Stimulated activated CD4-positive, alpha-beta T cell treated with anti-CD3 and anti-CD28 coated beads, TNF-alpha, amount 100 ng/mL, for 1 hour (primary cell): ENCODE measurements at places on chromosomes 13 and 19.
A peak's percentile ranks its signal among the peaks of the same experiment; 100 is the strongest.

DNA sequence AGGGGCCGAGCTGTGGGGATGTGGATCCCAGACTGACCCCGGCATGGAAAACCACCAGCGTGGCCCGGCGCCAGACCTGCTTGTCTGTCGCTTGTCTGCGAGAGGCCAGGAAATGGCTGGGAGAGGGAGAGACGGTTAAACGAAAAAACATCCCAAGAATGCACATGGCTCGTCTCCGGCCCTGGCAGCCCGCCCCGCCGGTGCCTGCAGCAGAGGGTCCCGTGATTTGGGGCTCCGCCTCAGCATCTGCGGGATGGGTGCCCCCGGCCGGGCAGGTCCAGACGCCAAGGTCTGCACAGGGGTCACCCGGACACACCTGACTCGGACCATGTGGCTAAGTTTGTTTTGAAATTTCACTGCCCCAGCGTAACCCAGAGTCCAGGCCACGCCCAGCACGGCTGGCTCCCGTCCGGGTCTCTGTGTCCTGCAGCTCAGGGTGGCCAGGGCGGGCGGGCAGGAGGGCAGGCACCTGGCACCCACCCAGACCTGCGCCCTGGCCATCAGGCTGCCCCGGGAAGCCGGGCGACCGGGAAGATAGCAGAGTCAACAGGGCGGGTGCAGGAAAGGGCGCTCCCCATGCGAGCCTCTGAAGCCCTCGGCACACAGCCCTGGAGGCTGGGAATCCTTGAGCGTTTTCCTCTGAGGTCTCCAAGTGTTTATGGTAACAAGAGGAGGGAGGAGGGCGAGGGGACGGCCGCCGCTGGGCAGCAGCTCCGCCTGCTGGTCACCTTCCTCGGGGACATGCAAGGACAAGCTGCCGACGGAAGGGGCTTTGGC, 103.2 kb downstream of the GADD45B start:
- DNase-seq: peak; percentile 44

GRCh38 chr13:37596805-37597204, 1.8 kb downstream of the POSTN start:
- no peak for DNase-seq

DNA sequence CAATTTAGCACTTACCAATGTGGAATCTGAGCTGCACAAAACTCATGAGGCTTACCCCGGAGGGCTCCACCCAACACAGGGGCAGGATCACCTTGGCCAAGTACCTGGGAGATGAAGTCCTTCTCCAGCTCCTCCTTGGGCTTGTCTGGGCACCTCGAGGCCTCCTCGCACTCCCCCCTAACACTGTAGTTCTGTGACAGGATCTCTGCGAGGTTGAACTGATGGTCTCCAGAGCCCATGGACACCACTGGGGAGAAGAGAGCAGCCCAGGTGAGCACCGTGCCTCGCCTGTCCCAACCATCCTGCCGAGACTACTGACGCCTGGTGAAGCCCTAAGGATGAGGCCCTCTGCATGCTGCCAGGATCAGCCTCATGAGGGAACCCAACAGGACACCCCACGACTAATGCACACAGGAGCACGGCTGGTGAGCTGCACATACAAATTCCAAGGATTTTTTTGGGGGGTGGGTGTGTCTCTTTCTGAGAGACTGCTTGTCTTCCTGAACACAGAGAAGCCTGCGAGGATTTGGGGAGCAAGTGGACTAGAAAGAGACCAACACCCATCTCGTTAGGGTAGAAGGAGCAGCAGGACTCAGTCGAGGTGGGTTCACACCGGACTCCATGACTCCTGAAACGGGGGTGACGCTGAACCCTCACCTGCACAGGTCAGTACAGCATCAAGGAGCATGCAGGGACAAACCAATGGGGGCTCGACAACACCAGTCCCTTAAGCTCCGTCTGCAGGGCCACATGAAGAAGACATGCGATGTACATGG, 10.1 kb downstream of the MIER2 start:
- no peak for DNase-seq

GRCh38 chr19:1847684-1848398, 442 bp downstream of the REXO1 start:
- DNase-seq: no peak

GRCh38 chr13:80430561-80430960, 89.6 kb upstream of the SPRY2 start:
- DNase-seq: no peak
